ENCODE measurements at places on chromosomes 5 and 9.

GRCh38 chr9:100058699-100059579, 39.9 kb downstream of the ERP44 start:
- no peak for DNase-seq

- DNase-seq: no peak
Measured at GRCh38 chr5:41863871-41864486, 6.2 kb downstream of the OXCT1 start.

DNA sequence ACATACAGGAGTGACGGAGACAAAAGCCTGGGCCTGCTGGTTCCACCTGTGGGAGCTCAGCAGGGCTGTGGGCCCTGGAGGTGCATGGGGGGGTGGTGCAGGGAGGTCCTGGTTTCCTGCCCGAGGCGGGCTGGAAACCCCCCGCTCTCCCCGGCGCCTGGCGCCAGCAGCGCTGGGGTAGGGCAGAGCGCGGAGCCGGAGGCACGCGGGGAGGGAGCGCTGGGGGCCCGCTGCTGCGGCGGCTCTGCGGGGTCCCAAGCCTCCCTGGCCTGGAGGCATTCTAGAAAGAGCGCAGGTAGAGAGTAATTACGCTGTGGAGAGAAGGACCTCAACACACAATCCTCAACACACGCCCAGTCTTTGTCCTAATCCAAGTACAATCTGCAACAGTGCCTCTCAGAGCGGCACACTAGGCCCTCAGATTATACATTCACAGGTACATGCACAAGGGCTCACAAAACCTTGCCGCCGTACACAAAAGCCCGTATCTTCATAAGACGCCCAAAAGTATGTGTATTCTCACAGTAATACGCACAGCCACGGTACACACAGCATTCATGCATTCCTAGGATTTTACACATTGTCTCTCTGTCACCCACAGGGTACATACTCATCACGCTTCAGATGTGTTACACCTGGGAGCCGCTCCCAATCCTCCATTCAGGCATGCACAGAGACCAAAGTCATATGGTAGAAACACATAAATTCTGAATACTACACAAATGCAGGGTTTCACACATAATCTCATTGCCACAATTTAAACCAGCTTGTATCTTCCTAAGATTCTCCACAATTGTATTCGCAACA, 2.1 kb upstream of the HAND1 start:
- no peak for DNase-seq

DNA sequence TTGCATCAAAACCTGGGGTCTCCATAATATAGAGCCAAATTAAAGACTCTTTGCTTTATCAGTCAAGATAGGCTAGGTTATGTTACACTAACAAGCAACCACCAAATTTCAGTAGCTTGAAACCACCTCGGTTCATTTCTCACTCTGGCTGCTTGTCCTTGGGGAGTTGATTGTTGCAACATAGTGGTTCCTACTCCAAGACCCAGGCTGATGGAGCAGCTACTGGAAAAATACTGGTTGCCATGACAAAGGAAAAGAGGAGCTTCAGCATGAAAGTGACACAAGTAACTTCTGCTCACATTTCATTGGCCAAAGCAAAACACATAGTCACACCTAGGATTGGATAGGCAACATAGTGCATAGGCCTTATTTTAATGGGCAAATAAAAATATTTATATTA, 18.5 kb upstream of the RCL1 start:
- DNase-seq: no peak

DNA sequence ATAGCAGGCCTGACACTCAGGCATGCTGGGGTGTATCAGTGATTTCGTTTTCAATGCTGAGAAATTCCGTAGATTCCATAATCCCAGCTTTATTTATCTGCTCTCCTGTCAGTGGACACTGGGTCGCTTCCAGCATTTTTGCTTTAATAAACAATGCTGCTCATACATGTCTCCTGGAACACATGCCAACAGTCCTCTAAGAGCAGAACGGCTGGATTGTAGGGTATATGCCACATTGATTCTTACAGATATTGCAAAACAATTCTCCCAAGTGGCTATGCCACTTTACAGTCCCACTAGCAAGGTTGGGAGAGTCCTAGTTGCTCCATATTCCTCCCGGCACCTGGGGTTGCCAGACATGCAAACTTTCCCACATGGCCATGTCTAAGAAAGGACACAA, 81.9 kb downstream of the RAPGEF1 start:
- DNase-seq: no peak

GRCh38 chr5:172777881-172778814, 7.2 kb upstream of the DUSP1 start:
- DNase-seq: no peak

DNA sequence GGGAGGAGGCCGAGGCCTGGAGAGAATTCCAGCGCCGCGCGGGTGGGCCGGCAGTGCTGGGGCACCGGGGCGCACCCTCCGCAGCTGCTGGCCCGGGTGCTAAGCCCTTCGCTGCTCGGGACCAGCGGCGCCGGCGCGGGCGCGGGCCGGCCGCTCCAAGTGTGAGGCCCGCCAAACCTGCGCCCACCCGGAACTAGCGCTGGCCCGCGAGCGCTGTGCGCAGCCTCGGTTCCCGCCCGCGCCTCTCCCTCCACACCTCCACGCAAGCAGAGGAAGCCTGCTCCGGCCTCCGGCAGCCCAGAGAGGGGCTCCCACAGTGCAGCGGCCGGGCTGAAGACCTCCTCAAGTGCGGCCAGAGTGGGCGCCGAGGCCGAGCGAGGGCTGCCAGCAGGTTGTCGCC, 7.7 kb upstream of the SRFBP1 start:
- DNase-seq: no peak

- peak; percentile 24 for DNase-seq
Measured at GRCh38 chr9:123401879-123402513, 46.0 kb downstream of the CRB2 start.

DNA sequence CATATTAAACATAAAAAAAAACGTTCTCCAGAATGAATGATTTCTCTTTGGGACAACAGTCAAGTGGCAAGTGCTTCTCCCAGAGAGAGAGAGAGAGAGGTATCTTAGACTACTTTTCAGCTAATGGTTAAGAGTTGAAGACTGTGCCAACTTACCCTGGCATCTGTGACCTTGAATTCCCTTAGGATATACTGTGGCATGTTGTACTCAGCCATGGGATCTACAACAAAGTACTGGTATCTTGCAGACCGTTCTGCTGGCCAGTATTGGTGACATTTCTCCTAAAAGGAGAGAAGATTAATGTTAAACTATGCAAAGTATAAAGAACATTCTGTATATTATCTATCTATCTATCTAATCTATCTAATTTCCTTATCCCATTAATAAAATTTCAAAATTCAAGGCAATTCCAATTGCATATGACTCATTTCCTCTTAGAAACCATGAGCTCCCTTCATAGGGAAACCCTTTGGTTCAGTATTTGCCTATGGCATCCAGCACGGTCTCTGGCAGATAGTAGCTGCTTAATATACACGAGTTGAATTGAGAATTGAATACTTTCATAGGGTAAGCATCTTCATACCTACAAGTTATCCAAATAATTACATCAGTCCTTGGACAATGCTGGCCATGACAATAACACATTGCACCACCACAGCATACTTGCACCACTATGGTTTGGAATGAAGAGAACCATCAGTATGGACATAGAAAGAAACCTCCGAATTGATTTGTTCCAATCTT, 539.4 kb upstream of the DMAC1 start:
- DNase-seq: no peak

DNA sequence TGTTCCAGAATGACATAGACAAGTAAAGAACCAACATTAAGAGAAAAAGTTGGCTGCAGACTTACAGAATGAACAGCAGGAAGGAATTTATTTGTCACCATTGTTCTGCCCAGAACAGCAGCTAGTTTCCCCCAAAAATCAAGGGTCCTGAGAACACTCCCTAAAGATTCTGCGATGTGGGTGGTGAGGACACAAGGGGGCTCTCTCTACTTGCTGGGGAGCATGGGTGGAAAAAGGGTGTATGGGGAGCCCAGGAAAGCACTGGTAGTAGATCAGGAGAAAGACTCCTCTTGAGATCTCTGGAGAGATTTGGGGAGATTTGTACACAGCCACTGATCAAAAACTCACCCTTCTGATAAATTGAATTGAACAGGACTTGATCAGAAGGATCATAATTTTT, 316.5 kb downstream of the KCTD16 start:
- DNase-seq: no peak

DNA sequence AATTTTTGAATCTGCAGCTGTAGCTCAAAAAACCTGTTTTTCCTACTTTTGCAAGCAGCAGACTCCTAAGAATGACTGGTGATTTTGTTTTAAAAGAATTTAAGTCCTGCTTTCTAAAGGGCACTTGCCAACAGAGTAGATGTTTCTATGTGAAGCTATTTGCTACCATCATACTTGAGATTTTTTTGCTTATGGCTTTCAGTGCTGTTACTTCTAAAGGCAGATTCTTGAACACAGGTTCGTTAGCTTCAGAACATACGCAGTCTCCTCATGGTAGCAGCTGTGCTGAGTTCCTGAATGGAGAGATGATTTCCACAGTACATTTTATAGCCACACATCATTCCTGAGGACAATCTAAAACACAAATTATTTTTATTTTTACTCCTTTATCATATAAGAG, 24.4 kb upstream of the ELL2 start:
- DNase-seq: no peak

GRCh38 chr9:38042626-38043357, 26.2 kb downstream of the SHB start:
- no peak for DNase-seq

DNA sequence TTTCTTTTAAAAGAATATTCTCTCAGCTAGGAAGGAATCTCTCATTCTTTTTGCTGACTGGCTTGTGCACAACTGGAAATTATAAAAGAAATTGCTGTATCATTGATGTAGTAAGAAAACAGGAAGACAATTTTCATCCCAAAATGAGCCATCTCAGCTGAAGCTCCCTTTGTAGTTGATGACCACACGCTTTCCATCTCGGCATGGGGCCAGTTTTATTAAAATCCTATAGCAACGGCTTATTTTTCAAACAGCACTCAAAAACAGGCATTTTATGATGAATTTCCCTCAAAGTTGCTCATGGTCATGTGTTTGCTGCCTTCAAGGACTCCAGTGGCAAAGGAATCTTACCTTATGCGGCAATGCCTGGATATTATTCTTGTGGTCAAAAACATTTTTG, 62.4 kb upstream of the GLIS3 start:
- DNase-seq: no peak

- no peak for DNase-seq
Measured at GRCh38 chr5:158801893-158802292, 297.8 kb downstream of the EBF1 start.
